ENCODE measurements at places on chromosomes 4 and X. TPM values are rescaled to one million over a fixed set of nuclear protein-coding genes. Genes with fewer than 3 reads are reported as not detected.

RNF175 gene
- not detected for total RNA-seq

- DNase-seq: no peak
Measured at GRCh38 chr4:140661550-140661949, 92.8 kb upstream of the UCP1 start.

- DNase-seq: no peak
Measured at GRCh38 chrX:129846716-129847115, 3.0 kb upstream of the ZDHHC9 start.

CXorf65 gene
- not detected for total RNA-seq

GRCh38 chr4:146567396-146567795 is 45.7 kb upstream of the SLC10A7 start:
- no peak for DNase-seq

TMEM154 gene
- 81.9 TPM for total RNA-seq

DNA sequence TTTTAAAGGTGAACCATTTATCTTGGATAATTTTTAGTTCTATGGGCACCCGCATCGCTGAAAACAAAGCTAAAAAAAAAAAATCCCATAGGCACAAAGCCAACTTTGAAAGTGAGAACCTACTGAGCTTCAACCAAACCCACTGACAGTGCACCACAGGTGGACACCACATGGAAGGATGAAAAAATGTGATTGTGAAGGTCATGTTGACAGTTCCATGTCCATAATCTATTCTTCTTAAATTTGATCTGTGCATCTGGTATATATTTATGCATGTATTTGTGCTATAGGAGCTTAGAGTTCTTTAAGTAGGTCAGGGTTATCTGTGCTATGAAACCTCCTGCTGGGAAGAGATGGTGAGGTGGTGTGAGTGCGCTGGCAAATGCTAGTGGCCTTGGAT is 374.3 kb downstream of the SPRY1 start:
- DNase-seq: no peak

DNA sequence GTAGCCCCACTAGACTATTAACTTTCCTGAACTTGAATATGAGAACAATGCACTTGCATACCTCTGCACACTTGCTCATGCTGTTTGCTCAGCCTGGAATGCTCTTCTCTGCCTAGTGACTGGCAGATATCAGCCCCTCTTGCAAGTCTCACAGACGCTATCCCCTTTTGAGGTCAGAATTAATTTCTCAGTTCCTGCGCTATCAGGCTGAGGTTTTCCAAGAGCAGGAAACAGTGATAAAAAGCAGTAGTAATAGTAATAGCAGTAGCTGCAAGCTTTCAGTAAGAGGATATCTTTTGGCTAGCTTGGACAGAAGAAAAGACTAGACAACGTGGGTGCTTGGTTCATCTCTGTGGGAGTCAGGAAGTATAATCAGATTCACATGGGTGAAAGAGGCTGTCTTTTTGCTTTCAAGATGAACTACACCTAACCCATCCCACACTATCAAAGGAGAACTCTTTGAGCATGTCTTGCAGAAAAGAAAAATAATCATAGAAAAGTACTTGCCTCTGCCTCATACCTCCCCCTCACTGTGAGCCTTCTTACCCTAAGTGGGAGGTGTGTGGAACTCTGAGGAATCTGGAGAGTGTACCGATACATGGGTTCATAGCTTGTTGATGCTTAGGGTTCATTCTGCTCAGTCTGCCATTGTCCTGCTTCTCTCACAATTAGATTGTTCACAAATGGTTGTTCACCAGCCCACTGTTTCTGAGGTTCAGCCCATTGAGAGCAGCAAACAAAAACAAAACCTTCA is 11.3 kb upstream of the DRP2 start:
- DNase-seq: no peak

GRCh38 chr4:87720094-87720691 is 70.1 kb downstream of the DMP1 start:
- DNase-seq: no peak

CXXC4 gene
- total RNA-seq: 0.45 TPM

GRCh38 chr4:15149234-15149838 is 147.1 kb downstream of the CPEB2 start:
- DNase-seq: no peak

DNA sequence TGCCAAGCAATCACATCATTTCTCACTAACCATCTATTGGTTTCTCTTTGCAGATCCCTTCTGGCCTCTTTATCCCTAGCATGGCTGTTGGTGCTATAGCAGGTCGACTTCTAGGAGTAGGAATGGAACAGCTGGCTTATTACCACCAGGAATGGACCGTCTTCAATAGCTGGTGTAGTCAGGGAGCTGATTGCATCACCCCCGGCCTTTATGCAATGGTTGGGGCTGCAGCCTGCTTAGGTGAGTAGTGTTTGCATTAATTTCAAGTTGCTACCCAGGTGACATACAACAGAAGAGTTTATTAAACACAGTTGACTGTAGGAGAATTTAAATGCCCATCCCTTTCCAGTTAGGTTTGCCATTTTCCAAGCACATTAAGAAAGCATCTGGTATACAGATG is 112.2 kb downstream of the AKAP4 start:
- DNase-seq: no peak

GRCh38 chr4:73676861-73677323 is 56.7 kb upstream of the RASSF6 start:
- no peak for DNase-seq

DNA sequence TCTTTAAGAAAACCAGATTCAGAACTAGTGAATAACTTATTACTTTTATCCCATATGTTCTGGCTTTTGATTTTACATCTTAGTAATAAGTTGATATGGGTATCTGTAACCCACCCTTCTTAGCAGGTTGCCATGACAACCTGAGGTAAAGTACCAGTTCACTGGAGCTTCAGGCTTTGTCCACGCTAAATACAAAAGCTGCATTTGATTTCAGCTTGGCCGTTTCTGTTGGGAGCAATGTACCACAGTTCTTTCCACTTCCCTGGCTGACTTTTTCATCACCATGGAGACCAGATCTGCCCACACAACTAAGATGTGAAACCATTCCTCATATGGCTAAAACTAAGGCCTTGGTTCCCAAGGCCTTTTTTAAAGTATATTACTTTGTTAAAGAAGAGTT is 26.1 kb downstream of the KLHL34 start:
- DNase-seq: no peak

DNA sequence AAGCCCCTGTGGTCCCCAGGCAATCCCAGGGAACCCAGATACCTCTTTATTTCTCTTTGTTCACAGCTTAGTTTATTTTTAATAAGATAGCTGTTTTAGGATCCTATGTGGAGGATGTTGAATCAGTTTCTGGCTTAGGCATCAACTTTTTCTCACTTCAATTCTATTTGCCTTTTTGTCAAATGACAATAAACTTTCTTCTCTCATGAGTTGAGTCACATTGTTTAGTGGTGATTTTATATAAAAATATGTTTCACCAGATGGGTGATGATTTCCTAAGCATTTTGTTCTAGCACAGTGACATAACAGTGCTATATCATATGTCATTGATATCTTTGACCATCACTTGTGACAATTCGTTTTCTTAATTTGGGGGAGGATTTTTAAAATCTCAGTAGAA is 198.1 kb upstream of the PUDP start:
- no peak for DNase-seq

TMSB15C gene
- total RNA-seq: 0.25 TPM

DNA sequence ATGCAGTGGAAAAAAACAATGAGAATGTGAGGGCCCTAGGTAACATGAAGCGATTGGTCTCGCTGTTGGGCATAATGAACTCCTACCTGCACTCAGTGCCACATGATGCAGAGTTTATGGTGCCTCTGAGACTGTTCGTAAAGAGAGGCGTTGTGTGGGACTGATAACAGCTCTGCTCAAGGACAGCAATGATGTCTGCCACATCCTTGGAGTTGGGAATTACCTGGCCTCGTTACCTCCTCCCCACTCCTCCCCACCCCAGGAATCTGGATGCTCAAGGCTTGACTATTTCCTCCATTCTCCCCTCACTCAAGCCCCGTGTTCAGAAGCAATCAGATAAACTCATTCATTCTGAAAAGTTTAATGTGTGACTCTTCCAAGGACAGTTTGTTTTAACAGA is 148.0 kb upstream of the JADE1 start:
- no peak for DNase-seq

- no peak for DNase-seq
Measured at GRCh38 chr4:52420330-52420729, 238.8 kb downstream of the USP46 start.

DNA sequence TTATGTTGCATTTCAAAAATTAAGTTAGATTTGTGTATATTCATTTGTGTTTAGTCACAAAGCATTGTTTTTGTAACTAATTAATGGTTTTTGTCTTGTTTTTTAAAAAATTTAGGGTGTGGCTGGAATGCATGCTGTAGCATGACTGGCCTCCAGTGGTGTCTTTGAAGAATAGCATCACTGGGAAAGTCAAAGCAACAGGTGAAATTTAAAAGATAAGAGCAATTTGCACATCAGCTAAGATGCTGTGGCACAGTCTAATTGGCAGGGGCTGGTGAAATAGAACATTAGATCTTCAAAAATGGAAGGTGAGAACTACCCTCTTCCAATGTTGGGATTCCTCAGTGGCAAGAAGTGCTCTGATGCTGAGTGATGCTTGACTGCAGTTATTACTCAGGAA is 45.3 kb downstream of the ANK2 start:
- DNase-seq: no peak

EVC gene
- total RNA-seq: 54.1 TPM

GRCh38 chr4:55136634-55137033 is 11.2 kb upstream of the KDR start:
- DNase-seq: no peak

GRCh38 chr4:173014113-173014558 is 154.5 kb upstream of the GALNT7 start:
- DNase-seq: no peak

DNA sequence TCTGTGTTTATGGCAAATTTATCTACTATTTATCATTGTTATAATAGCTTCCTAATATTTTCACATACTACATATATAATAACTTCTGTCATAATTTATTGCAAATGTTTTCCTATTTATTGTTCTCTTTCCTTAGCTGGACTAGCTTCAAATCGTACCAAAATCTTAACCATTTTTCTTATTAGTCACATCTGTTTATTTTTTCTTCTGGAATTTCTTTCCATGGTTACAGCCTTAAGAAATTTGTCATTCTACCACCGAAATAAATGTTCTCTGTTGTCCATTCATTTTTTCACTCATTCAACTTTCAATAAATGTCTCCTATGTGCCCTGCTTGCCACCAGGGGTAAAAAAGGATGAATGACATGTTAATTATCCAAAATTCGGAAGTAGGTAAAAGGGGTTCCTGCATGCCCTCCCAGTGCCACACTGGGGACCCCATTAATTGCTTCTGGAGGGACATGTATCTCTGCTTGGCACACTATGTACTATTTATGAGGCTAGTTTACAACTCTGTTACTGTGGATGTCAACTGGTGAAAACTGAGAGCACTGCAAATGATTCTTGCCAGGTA is 182.1 kb downstream of the SH3KBP1 start:
- DNase-seq: no peak

DNA sequence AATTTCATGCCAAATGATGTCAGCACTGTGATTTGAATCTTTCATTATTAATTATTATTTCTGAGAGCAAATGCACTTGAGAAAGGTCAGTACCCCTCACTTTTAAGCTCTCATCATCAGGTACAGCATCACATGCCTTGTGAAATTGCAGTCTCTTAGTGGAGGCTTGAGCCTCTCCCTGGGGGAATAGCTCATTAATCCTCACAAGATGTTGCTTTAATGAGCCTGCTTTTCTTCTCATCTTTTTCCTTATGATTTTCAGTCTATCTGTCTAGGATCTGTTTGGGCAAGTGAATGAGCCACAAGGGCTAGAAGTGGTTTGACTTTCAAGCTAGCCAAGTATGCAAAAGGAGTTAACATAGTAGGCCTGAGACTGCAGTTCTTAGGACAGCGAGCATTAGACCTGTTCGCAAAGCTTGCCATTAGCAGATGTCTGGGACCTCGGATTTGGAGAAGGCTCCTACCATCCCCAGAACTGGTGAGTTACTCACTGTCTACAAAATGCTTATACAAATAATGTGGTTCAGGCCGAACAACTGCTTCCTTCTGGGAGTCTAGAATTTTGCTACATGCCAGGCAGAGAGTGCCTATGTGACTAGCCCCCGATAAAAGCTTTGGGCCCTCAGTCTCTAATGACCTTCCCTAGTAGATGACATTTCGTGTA is 174.5 kb downstream of the IL15 start:
- no peak for DNase-seq

- no peak for DNase-seq
Measured at GRCh38 chrX:34658326-34658725, 1.2 kb upstream of the TMEM47 start.

HAND2 gene
- total RNA-seq: 0.96 TPM

DNA sequence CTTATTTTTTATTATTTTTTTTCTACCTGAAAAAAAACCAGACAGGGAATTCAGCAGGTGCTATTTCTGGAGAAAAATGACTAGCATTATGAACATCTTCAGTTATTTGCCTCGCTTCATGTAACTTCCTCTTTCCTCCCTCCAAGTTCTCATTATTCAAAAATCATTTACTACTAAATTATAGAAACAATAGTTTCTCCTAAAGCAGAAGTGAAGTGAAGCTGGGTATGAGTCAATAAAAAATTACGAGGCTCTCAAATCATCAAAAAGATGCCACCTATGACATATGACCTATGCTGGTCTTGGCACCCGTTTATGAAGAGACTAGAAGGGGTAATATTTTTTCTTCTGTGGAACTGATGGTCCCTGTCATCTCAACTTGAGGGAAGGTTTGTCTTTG is 145.0 kb upstream of the AADAT start:
- no peak for DNase-seq

MAGED4 gene
- 0.93 TPM for total RNA-seq

DNA sequence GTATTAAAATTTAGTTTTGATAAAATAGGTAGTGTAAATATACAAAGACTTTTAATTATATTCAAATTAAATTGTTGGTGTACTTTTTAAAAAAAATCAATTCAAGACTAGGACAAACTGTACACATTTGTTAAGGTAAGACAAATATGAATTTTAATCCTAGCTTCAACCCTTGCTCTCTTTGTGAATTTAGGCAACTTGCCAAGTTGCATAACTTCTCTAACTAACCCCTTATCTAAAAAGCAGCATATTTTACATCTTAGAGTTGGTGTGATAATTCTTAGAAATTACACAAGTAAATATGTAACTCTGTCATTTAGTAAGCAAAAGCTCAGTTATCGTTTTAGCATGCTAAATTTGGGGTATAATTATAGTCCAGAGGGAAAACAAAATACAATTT is 78.1 kb upstream of the FSTL5 start:
- no peak for DNase-seq

EGF gene
- total RNA-seq: 1.1 TPM

DNA sequence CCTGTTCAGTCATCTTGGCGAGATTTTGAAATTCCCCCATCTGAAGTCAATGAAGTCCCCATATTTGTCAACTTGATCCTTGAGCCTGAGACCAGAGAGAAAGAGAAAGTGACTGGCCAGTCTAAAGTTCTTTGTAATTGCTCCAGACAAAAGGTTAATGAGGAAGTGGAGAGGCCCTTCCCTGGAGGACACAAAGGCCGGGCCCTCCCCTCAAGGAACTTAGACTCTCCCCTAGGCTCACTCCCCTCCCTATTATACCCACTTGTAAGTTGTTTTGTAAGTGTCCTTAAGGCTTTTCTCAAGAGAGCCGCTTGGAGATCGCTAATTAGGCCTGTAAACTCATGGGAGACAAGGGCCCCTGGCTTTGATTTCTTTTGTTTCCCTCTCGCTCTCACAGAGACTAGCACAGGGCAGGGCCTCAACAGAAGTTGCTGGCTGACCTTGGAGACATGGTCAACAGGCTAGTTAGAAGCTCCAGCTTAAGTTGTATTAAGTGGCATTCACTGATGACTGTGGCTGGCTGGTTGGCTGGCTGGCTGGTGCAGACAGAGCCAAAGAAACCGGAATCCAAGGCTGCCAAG is 20.3 kb upstream of the GPC4 start:
- no peak for DNase-seq

MAGEA1 gene
- not detected for total RNA-seq

PAK3 gene
- 6.3 TPM for total RNA-seq

TEX13A gene
- total RNA-seq: not detected

Measured in suprapubic skin (tissue), 4 donors.